Activated T-helper 1 cell treated with anti-CD3 and anti-CD28 coated beads, Interleukin-12 subunit alpha, Interleukin-12 subunit beta, Interleukin-2, Interleukin-4 antibody, amounts not matched to agents 30 ng/mL and 10 ng/mL and 1 ng/mL, durations not matched to agents 14 hours and 24 hours and 36 hours (primary cell): ENCODE measurements at places on chromosomes 13 and 19. TPM values are rescaled to one million over a fixed set of nuclear protein-coding genes. Genes with fewer than 3 reads are reported as not detected.

- DNase-seq, result no peak
These were observed 53.0 kb downstream of the GGACT start for GRCh38 chr13:100535426-100536135.

GRCh38 chr13:44147233-44147632 is 226.4 kb upstream of the SERP2 start:
- no peak for DNase-seq

- DNase-seq, result no peak
These were observed 552.3 kb upstream of the ARGLU1 start for GRCh38 chr13:107119989-107120881.

- DNase-seq, result no peak
These were observed 188.1 kb downstream of the NHLRC3 start for GRCh38 chr13:39226359-39226758.

DNA sequence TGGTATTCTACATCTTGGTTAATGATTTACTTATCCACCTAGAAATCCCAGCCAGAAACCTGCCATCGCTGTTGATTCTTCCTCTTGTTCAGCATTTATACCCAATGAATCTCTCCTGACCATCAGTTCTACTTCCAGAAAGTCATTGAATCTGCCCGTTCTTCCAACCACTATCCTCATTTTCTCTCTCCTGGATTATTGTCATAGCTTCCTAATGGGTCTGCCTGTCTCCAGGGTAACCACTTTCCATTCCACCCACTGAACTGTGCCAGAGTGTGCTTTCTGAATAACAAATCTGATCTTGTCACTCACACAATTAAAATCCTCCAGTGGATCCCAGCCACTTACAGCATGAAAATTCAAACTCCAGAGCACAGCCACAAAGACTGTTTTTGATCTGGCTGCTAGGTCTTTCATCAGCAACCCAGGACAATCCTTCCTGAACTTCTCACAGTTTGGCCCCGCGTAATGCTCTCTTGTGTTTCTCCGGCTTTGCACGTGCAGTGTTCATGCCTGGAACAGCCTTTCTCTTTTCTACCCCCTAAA is 330.6 kb downstream of the SPRY2 start:
- no peak for DNase-seq

The ZNF763 gene
- 0.49 and 1.1 TPM in 2 replicates for total RNA-seq

The JSRP1 gene
- total RNA-seq, result 0.34 TPM in 1 of 2 replicates, not detected in the other

The C19orf33 gene
- 0.71 TPM in 1 of 2 replicates, not detected in the other for total RNA-seq

The PEG3 gene
- total RNA-seq, result not detected in 2 replicates

The PEX11G gene
- total RNA-seq, result 1.4 and 1.5 TPM in 2 replicates
